ENCODE measurements at places on chromosomes 4 and X.

DNA sequence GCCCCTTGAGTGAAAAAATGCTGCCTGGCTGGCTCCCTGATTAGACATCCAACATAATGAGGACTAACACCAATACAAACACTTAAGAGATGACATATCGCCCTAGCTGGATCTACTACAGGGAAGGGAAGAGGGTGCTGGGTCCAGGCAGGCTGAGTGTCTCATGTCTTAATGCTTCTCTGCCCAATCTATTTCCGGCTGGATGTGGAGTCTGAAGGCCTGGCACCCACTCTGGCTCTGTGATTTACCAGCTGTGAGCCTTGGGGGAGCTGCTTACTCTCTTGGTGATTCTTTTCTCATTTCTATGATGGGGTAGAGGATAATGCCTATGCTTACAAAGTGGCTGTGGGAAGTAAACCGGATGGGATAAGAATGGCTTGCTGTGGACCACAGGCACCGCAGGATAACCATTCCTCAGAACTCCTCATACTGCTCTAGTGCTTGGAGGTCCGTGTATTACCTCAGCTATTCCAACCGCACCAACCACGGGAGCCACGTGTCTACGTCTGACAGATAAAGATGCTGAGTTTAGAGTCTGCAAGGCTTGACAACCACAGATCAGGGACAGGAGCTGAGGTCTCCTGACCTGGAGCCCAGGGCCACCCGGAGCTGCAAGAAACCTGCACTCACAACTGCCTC is 161.7 kb downstream of the AFAP1 start:
- peak; percentile 28 for DNase-seq

DNA sequence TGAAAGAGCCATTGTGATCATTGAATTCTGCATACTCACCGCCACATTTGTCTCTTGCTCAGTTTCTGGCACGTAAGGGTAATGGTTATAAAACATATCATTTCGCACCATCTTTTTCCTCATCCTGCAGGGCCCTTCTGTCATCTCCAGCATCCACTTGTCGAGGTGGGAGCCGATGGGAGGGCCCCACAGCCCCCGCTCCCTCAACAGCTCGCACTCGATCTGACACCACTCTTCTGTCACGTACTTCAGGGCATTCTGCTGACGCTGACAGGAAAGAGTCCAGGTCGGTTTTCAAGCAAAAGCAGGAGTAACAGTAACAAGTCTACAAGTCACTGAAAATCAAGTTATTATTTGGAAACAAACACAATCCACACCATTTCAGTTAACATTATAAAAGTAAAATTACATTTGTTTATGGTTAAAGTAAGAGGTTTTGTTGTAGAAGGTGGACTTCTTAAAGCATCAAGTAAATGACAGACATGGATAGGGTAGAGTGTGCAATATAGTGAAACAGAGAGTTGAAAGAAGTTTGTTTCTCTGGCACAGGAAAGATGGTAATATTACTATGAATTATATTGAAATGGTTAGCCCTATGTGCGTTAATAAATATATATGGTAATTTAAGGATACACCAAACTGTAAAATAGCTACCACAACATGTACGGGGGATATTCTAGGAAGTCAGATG is 150.6 kb downstream of the CDS1 start:
- DNase-seq = no peak

GRCh38 chrX:129791961-129792570 is 12.3 kb downstream of the SASH3 start:
- DNase-seq = no peak

- DNase-seq = no peak
These were observed 37.1 kb downstream of the ENOPH1 start for GRCh38 chr4:82467471-82467870.

GRCh38 chr4:39706334-39706733 is 8.4 kb downstream of the UBE2K start:
- DNase-seq = peak; percentile 74

DNA sequence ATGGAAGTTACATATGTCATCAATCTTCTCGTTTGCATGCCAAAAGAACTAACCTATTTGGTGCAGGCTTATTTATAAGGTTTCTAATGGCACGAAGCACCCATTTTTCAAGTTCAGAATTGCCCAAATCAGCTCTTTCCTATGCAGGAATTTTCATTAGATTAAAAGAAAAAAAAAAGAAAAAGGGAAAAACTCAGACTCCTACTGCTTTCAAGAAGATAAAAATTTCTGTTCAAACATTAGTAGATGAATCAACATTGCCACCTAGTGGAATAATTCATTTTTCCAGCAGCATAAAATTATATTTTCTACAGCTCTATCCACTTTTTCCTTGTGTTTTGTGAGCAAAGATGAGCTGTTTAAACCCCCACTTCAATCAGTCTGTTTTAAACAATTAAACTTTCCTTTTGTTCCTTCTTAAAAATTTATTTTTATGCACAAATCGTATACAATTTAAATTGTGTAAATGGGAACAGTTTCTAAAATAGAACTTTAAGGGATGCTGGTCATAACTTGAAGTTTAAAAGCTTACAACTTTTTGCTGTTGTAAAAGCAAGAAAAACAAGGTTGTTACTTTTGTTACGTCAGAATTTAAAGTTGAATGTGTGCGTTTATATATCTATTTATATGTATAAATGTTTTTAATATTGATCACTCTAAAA is 309.9 kb downstream of the ARAP2 start:
- peak; percentile 49 for DNase-seq

DNA sequence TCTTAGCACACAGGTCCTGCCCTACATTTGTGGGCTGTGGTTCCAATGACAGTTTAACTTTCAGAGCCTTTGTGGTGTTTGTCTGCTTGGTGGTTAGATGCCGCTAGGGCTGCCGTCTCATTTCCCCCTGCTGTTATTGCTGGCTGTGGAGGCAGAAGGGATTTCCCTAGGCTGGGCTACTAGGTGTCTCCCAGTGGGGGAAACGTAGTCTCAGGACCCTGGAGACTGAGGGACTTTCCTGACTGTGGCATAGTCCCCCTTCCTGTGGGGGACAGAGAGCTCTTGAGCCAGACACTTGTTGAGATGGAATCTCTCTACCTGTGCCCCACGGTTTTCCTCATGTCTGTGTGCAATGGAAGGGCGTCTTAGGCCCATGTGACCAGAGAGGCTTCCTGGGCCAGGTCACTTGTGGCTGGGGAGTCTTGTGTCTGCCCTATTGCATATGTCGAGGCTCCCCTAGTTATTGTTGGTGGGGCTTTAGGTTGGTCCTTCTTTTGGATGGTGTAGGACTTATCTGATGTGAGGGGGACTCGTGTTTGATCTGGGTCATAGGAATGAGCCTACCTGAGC is 68.2 kb downstream of the ARHGAP10 start:
- peak; percentile 59 for DNase-seq

DNA sequence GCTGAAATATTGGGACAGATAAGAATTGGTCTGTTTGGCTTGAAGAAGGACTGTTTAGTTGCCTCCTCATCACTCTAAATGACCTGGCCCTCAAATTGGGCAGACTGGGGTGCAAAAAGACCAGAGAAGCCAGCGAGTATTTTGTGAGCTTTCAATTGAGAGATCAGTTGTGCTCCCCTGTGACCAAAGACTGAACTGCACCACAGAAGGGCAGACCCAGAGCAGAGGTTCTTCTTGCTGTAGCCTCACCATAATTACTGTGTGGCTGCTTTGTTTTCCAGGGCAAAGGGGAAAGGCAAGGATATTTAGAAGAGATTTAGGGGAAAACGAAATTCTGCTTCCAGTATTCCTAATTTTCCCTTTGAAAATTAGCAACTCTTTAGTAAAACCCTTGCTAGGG is 104.0 kb upstream of the MBNL3 start:
- no peak for DNase-seq

- DNase-seq = no peak
These were observed 195.3 kb upstream of the LNX1 start for GRCh38 chr4:53786632-53787031.

- peak; percentile 32 for DNase-seq
These were observed 593 bp downstream of the NPY1R start for GRCh38 chr4:163331629-163332376.

DNA sequence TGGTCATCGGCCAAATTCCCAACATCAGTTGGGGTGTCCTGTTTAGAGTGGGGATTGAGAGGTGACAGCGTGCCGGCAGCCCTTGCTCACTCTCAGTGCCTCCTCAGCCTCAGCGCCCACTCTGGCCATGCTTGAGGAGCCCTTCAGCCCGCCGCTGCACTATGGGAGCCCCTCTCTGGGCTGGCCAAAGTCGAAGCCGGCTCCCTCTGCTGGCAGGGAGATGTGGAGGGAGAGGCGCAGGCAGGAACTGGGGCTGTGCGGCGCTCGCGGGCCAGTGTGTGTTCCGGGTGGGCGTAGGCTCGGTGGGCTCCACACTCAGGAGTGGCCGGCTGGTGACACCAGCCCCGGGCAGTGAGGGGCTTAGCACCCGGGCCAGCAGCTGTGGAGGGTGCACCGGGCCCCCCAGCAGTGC is 7.1 kb upstream of the CENPU start:
- no peak for DNase-seq

- no peak for DNase-seq
These were observed 1663.1 kb downstream of the STIM2 start for GRCh38 chr4:28523681-28524190.

GRCh38 chr4:8848507-8849265 is 23.0 kb downstream of the HMX1 start:
- DNase-seq = no peak

DNA sequence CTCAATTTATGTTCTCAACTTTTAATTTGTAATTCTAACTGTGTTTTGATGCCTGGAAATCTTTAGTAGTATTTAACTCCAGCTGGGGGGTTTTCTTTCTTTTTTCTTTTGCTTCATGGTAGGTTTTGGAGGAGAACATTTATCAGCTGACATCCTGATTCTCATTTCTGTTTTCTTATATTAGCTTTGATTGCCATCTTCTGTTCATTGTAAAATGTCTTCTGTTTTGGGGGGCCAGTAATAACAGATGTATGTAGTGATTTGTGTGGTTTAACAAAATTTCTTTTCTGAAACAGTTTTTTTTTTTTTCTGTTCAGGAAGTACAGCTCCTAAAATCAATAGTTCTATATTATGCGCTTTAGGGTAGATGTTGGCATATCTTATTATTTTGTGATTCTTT is 182.2 kb downstream of the GABRB1 start:
- no peak for DNase-seq

GRCh38 chrX:22634083-22634482 is 361.4 kb downstream of the CBLL2 start:
- DNase-seq = peak; percentile 67

DNA sequence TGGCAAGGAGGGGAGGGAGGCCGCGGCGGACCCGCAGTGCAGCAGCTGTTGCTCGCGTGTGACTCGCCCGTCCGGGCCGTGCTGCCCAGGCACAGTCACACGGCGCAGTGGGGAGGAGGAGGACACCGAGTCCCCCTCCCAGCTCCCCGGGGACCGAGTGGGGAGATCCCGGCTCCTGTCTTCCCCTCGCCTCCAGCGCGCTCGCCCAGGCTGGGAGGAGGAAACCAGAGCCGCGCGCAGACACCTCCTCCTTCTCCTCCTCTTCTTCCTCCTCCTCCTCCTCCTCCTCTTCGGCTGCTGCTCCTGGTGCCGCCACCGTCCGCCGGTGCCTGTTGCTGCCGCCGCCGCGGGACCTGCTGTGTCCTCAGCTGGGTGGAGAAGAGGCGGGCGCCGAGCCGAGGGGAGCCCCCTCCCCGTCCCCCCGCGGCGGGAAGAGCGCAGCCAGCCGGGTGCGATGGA is at the start of gene TBC1D1:
TSS of gene TBC1D1 (plus strand) at position 284 of the 459 bp plus-strand sequence. CDS start 11,012 bp downstream, outside the sequence.
- no peak for DNase-seq

DNA sequence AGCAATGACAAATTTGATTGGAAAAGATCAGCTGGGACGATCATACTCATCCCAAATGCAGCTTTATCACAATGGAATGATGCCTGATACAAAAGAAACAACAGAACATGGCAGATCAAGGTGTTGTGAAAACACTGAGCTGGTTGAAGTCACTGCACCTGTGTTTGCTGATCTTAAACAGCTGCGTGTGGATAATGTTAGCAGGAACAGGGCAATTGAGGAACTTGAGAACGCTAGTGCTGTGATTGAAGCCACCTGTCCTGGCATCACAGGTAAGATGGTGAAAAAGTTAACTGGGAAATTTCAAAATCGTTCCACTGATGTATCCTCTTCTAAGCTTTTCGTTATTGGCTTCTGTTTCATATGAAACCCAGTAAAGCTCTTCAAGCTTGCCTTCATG is 27.4 kb upstream of the SOD3 start:
- no peak for DNase-seq

DNA sequence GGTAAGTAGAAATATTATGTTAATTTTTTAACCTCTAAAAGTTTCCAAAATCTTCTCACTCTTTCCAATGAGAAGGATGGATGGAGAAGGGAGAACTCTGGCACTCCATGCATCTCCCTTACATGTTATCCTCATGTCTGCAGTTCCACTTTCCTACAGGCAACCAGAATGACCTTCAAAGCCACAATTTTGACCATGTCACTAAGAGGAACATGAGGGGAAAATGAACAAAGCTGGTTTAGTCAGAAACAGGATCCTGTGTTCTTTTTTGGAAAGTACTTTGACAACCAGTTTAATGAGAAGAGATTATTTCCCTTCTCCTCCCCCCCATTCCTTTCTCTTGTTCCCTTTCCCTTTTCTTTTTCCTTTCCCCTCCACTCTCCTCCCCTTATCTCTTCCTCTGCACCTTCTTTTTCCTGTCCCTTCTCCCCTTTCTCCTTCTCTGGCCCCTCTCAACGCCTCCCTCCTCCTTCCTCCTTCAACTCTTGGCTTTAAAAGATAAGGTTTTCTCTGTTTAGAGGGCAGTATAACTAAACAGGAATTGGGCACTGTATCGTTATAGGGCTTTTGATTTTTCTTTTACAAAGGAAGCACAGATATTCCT is 42.5 kb downstream of the DTHD1 start:
- no peak for DNase-seq

- DNase-seq = no peak
These were observed 103.9 kb upstream of the MAOA start for GRCh38 chrX:43552156-43552555.

DNA sequence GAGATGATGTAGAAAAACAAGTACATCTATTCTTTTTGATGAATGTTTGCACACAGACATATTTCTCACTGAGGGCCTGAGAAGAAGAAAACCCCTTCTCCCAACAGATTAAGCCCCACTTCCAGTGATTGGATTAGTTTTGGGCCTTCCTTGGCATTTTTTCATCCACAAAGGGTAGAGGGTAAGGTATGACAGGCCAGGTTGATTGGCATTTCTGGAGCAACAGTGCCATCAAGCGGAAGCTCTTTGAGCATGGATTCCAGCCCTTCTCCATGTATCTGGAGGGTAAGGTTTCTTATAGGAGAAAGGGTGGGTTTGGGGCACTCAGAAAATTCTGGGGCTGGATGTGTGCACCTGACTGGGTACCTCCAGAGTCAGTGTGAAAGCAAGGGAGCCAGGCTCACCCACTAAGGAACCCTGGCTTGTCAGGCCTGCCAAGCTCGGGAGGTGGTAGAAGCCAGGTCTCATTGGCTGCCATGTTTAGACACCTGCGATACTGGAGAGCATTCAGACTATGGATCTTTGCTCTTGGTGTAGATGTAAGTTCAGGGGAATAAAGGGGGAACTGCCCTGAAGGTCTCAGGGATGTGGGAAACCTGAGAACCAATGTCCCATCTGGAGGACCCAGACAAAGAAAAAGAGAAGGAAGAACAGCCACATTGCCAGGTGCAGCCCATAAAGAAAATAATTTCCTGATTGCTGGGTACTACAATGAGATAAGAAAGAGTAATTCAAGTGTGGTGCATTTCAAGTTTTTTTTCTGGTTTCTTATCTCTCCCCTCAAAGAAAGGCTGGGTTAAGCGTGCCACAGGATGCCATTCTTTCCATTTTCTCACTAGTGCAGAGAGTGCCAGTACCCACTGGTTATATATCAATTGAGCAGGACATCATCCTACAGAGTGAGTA is 222.3 kb upstream of the AGTR2 start:
- no peak for DNase-seq

GRCh38 chr4:187558391-187558790 is 437.2 kb upstream of the ZFP42 start:
- DNase-seq = no peak

GRCh38 chr4:153292897-153293741 is 51.4 kb upstream of the MND1 start:
- no peak for DNase-seq
